ENCODE measurements at places on chromosomes 7 and 10.

GRCh38 chr7:33093266-33093665, 15.9 kb downstream of the RP9 start:
- DNase-seq = no peak

DNA sequence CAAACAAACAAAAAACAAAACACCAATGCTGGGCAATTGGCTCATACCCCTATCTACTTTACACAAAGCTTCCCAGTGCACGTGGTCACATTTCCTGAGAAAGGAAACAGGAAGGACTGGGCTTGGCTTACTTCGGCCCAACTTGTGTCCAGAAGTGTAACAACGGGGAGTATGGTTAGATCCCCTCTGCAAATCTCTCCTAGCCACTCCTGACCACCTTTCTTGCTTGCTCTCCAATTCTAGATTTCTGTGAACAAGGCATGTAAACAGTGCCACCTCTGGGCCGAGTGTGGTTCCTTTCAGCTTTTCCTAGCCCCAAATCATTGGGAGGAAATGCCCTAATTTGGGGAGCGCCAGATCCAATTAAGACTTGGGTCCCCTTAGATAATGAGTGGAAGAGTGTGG, 21.0 kb upstream of the FRAT2 start:
- no peak for DNase-seq

- DNase-seq = peak; percentile 17
Observed at GRCh38 chr7:92402920-92403759, 44.1 kb upstream of the GATAD1 start.

DNA sequence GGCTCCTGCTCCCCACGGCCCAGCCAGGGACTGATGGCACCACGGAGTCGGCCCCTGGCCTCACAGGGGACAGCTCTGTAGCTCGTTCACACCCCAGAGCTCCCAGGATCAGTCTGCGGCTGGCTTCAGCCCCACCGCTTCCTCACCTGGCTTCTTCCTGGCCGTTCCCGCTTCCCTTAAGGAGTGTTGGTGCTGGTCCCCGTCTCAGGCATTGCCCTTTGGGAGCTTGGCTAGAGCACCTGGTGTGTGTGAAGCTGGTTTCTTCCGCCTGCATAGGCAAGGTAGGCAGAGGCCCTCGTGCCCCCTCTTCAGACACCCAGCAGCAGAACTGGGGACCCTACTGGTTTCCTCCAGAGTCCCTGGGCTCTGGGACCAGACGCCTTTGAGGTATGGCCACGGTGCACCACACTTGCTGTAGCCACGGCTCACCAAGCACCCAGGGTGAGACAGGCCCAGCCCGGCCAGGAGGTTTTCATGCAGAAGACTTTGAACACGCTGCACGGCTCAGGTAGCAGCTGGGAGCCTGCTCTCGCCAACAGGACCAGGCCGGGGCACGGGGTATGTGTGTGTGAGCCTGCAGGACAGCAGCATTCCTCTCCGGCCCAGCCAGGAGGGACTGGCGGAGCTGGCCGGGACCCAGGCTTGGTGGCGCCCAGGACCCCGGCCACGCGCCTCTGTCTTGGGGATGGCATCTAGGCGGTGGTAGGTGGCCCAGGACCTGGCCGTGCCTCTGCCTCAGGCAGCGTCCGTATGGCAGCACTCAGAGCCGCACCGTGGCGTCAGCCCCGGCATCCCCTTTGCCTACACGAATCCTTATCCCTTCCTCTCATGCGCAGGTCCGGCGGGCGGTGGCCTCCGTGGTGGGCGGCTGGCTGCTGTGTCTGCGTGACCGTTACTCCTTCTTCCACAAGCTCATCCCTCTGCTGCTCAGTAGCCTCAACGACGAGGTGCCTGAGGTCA, 13.2 kb upstream of the PRKAR1B start:
- no peak for DNase-seq

DNA sequence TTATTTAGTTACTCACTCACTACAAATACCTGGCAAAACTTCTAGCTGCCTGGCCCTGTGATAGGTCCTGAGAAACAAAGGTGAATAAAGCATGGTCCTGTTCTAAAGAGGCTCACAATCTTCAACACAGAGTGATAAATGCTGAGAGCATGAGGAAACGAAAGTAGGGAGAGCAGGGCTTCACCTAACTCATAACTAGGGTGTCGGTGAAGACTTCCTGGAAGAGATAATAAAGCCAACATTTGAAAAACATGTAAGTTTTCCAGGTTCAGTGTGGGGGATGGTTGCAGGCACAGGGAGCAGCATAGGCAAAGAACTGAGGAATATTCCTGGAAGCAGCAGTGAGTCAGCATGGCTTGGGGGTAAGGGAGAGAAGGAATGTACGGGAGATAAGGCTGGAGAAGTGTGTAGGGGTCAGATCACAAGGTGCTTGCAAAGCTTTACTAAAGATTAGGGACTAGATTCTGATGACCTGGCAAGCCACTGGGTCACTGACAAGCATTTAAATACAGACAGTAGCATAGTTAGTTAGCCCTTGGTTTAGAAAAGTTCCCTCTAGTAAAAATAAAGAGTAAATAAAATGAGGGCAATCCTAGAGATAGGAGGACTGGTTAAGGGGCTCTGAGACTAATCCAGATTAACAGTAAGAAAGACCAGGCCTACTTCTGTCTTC, 5.1 kb downstream of the KEL start:
- peak; percentile 75 for DNase-seq
